ENCODE measurements at places on chromosomes 12 and 14.

DNA sequence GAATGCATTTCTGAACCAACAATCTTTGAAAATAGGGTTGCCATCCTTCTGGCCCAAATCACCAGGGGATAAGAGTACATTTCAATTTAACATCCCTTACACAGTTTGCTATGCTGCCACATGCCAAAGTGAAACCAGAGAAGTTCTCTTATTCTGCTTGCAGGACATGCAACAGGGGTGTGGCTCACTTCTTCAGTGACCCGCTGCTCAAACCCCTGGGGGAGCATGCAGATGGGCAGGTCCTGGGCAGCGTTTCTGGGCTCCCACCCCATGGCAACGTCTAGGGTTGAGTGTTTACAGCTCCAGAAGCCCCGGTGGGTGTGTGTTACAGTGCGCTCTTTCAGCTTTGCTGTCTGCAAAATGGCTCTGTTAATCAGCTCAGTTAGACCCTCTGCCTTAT, 1306.3 kb upstream of the TMEM132C start:
- no peak for DNase-seq

DNA sequence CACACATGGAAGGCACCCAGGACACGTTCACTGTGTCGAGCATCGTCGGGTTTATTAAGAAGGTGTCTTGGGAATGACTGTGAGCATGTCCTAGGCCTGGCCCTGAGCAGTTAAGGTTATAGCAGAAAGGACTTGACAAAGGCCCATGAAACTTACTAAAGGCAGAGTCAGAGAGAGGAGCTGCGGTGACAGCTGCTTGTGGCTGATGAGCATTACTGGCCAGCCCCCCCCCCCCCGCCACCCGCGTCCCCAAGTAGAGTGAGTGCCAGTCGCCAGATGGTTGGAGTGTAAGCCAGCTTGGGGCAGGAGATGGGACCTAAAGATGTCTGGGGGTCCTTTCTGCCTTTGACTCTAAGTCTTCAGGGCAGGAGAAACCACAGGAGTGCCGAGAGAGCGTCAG, 169.9 kb downstream of the TSPAN9 start:
- no peak for DNase-seq

GRCh38 chr14:60165547-60165876, 314 bp upstream of the DHRS7 start:
- no peak for DNase-seq

- DNase-seq = no peak
Measured at GRCh38 chr14:24317141-24317928, 6.0 kb downstream of the LTB4R start.

DNA sequence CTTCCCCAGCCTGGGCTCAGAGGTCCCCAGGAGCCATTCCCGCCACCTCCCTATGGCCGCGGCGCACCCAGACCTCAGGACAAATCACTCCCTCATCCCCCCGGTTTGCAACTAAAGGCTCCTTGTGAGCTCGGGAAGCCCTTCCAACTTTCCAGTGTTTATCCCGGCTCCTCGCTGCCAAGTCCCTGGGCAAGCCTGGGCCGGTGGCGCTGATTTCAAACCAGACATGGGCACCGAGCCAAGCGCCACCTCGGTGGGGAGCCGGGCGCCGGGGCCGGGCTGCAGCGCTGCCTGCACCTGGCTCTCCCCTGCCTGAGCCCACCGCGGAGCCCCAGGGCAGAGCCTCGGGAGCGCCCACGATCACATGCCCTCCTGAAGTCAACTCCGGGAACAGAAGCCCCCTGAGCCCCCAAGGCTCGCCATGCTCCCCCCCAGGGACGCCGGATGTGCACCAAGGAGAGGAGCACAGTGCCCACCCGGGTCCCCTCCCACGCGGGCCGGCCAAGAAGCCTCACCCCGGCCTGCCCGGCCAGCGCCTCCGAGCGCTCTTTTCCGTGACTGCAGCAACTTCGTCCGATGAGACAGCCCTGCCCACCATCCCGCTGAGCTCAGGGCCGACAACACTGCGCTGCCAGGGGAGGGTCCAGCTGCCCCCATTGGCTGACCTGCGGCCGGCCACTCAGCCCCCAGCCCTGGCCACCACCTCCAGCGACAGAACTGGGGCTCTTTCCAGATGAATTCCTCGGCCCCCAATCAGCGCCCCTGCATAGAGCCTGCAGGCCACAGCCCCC, 50.0 kb downstream of the NCOR2 start:
- DNase-seq = no peak

GRCh38 chr12:131112021-131112420, 158.3 kb downstream of the ADGRD1 start:
- DNase-seq = no peak

GRCh38 chr12:12934556-12934955, 17.4 kb downstream of the GPRC5D start:
- DNase-seq = no peak

DNA sequence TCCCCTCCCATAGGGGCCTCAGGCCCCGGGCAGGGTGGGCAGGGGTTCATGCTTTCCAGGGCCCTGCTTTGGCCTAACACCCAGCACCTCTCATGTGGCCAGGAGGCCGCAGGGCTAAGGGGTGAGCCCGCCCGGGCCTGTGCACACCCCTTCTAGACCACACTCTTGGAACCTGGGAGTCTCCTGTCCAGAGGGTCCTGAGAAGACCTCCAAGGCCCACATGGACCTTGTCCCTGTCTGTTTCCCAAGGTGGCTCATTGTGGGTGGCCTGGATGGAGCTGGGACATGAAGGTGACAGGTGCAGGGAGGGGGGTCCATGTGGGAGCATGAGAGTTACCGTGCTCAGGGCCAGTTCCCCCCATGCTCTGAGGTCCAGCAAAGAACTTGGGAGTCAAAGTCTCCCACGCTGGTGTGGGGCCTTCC, 11.6 kb downstream of the DLK1 start:
- no peak for DNase-seq
